ENCODE measurements at places on chromosomes 7 and 10.

DNA sequence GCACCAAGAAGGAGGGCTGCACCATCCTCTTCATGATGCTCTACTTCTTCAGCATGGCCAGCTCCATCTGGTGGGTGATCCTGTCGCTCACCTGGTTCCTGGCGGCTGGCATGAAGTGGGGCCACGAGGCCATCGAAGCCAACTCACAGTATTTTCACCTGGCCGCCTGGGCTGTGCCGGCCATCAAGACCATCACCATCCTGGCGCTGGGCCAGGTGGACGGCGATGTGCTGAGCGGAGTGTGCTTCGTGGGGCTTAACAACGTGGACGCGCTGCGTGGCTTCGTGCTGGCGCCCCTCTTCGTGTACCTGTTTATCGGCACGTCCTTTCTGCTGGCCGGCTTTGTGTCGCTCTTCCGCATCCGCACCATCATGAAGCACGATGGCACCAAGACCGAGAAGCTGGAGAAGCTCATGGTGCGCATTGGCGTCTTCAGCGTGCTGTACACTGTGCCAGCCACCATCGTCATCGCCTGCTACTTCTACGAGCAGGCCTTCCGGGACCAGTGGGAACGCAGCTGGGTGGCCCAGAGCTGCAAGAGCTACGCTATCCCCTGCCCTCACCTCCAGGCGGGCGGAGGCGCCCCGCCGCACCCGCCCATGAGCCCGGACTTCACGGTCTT is 1.9 kb downstream of the FZD1 start:
- no peak for DNase-seq

GRCh38 chr7:133690740-133691139 is 436.4 kb upstream of the LRGUK start:
- no peak for DNase-seq

GRCh38 chr7:70849580-70850235 is 282.2 kb upstream of the GALNT17 start:
- no peak for DNase-seq

DNA sequence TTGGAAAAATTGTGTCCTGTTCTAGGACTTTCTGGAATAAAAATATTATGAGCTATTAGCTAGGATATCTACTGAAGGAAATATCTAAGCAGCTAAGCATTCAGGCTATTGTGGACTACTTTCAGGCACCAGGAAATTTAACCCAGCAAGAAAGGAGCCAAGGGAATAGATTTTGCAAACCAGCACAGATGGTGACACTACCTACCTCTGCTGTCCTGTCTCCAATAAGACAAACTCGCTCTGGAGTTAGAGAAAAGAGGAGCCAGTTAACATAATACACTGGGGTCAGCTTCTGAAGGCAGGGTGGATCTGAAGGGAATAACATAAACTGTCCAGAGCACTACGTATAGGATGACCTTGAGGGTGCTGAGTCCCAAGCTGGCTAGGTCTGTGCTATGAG is 223.7 kb upstream of the PRSS58 start:
- DNase-seq: no peak

- DNase-seq: no peak
Observed at GRCh38 chr7:117323305-117323850, 520 bp upstream of the WNT2 start.

GRCh38 chr10:43824934-43825333 is 176.3 kb upstream of the ZNF32 start:
- no peak for DNase-seq

DNA sequence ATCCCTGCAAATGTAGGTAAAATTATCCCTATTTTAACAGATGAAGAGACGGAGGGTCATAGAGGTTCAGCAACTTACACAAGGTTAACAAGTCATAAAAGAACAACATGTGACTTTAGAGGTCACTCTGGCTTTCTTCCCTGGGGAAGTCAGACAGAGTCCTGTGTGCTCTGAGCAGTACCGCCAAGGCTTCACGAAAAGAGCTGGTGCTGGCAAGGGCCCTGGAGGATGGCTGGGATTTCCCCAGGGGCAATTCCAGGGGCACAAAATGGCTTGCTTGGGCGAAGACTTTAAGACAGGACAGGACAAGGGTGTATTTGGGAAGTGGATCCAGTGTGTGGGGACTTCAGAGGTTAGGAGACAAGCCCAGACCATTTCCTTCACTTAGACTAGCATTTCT is 144.1 kb downstream of the PIP4K2A start:
- no peak for DNase-seq

GRCh38 chr10:26698909-26699308 is 1.4 kb downstream of the PDSS1 start:
- DNase-seq: no peak

GRCh38 chr7:37208528-37208927 is 240.1 kb downstream of the ELMO1 start:
- no peak for DNase-seq

- DNase-seq: no peak
Observed at GRCh38 chr7:142749218-142749993, at the start of gene PRSS1. Gene PRSS1, plus strand, starts transcription at chr7:142749472. Its CDS starts 13 bp downstream, at chr7:142749485.

DNA sequence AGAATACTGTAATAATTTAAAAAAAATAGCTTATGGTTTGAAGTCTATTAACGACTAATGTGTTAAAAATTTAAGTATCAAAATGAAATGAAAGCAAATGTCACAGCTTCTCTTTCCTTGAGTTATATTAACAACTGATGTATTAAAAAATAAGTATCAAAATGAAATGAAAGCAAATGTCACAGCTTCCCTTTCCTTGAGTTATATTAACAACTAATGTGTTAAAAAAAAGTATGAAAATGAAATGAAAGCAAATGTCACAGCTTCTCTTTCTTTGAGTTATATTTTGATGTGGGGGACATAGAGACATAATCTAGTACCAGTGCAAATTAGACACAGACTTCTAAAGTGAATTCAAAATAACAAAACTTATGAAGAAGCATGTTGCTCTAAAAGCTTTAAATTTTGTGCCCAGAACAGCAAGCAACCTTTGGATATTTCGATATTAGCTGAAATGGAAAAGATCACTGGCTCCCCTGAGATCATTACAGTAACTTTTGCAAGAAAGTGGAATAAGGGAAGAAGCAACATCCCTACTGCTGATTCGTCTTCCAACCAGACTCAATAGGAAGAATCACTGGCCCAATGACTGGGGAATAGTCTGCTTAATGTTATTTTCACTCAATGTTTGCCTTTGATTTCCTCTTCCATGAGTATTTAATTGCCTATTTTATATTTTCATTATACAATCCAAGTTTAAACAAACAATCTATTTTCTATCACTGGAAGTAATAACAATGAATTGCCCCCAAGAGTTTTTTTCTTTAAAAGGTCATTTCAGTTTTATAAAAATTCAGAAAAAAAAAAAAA is 8.0 kb downstream of the SKAP2 start:
- no peak for DNase-seq
